ENCODE measurements at places on chromosomes 11 and 22.

DNA sequence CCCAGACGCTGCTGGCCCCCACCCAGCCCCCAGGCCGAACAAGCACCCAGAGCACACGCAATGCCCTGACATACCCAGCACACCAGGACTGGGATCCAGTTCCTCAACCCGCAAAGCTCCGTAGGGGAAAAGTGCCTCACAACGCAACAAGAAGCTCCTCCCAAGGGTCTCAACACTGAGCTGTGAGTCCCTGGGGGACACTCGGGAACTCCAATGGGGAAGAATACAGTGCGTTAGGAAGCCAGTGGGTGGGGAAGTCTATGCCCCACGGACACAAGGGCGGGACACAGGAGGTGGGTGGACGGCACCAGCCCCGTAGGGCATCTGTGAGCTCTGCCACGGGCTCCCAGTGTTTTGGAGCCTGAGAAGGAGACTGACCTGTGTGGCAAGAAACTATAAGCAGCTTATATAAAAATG is 1.6 kb downstream of the DEAF1 start:
- DNase-seq = peak; percentile 55

DNA sequence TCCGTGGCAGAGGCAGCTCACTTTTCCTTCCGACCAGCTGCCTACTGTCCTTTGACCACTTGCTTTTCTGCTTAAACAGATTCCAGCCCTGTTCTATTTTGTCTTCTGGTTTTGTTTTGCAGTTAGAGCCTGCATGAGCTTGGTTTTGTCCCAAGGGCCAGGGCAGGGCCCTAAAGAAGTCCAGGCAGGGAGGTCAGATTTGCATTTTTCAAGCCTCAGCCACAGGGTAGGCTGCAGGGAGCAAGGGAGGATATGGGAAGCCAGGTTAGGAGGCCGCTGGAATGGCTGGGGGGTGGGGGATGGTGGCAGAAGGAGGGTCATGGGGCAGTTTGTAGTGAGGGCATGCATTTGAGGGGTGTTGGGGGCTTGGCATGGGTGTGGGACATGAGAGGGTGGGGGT is 23.1 kb downstream of the FADD start:
- DNase-seq = no peak

GRCh38 chr22:20238901-20239675 is 29.0 kb downstream of the RTN4R start:
- peak; percentile 58 for DNase-seq

- no peak for DNase-seq
These were observed 1164.1 kb upstream of the CNTN5 start for GRCh38 chr11:97856666-97857065.

GRCh38 chr22:19046719-19047609 is 75.2 kb downstream of the DGCR2 start:
- DNase-seq = no peak

GRCh38 chr11:43393765-43394355 is 35.1 kb downstream of the TTC17 start:
- DNase-seq = no peak

DNA sequence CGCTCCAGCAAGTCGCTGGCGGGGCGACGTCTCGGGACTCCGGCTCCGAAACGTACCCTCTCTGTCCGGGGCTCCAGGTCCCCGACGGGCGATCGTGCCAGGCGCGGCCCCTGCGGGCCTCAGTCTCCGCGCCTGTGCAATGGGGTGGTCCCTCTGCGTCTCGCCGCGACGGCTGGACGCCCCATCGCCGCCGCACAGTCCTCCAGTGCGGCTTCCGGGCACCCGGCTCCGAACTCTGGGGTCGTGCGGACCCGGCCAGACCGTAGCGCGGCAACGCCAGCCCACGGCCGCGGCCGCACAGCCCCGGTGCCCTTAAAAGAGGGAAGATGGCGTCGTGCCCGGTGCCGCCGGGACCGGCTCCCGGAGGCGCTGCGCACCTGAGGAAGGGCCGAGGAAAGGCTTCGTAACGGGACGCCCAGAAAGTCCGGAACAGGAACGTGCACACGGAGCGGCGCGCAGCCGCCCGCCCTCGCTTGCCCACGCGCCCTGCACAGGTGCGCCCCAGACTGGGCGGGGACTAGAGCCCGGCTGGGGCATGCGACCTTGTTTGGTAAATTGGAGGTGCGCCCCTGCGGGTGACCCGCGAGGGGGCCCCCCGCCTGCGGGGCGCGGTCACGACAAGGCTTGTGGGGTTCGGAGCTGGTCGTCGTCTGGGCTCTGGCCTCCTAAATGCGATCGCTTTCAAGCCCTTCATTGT is 525 bp downstream of the BIK start:
- peak; percentile 67 for DNase-seq

DNA sequence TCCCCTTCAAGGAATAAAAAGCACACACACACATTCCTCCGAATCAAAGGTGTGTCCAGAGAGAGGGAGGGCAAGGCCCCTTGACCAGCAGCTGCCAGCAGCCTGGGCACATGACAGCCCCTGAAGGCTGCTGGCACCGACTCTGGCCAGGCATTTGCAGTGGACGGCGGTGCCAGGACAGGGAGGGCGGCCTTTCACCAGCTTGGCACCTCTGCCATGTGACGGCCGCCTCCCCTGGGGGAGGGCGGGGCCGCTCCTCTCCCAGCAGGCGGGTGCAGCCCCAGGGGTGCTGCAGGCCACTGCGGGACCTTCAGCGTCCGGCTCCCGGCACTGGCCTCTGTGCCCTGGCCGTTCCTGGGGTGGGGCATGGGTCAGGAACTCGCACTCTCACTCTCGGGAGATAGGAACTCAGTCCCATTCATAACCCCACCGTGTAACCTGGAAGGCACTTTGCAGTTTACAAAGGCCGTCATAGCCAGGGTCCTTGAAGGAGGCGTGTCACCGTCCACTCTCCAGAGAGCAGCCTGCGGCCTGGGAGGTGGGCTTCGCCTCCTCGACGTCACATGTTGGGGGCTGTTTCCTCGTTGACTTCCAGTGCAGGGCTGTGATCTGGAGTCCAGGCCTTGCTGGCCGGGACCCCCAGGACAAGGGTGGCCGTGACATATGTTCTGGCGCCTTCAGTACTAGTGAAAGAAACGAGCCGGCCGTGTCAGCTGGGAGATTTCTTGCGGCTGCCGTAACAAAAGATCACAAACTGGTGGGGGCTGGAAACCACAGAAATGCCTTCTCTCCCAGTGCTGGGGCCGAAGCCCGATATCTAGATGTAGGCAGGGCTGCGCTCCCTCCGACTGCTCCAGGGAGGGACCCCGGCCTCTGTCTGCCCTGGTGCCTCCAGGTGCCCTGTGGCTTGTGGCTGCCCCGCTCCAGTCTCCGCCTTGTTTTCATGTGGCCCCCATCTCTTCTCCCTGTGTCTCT is 39.9 kb upstream of the SMIM38 start:
- DNase-seq = no peak

GRCh38 chr11:70912226-70912840 is 340.0 kb downstream of the SHANK2 start:
- no peak for DNase-seq

GRCh38 chr11:68845351-68846002 is 3.8 kb upstream of the CPT1A start:
- DNase-seq = no peak

GRCh38 chr11:26143566-26144290 is 188.2 kb upstream of the ANO3 start:
- no peak for DNase-seq

DNA sequence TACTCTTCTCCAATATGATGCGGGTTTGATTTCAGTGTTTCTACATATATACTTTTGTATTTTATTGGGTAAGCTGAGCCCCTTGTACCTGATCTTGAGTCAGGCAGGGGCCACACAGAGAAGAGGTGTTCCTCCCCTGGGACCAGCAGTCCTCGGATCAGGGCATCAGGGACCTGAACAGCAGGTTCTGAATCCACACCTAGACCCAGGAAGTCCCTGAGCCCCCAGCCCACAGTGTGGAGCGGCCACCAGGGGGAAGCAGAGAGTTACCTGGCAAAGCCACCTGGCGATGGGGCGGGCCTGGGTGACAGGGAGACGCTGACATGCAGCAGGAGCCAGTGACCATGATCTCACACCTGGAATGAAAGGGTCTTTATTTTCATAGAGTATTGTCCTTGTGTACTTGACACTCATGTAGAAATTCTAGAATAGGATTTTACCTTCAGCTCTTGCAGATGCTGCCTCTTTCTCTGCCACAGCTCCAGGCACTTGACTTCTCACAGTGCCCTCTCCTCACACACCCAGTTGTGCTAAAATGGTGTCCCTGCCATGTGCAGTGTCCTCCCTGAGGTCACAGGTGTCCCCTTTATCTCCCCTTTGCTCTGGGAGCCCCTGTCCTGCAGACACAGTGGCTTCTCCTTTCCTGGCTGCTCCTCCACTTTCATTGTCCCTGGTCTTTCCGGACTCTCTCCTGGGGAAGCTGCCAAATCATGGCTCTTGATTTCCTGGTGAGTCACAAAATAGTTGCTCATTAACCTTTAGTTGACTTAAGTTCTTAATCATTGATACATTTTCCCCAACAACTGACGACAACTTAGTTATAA is 48.5 kb downstream of the GGTLC2 start:
- peak; percentile 86 for DNase-seq

DNA sequence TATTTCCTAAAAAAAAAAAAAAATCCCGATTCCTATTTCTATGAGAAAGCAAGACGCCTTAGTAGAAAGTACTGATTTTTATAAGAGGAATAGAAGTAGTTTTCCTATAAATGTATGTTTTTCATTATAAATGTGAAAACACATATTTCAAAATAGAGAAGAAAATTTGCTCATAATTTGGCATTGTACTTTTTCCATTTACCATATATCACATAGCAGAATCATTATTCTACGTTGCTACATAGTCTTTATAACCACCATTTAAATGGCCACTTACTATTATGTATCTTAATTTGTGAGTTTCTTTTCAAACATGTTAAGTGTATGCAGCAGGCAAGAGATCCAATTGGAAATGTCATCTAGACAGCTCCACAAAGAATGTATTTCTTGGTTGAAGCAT is 99.0 kb downstream of the CCDC34 start:
- DNase-seq = no peak

GRCh38 chr11:132142554-132142953 is 772.1 kb downstream of the NTM start:
- DNase-seq = no peak

DNA sequence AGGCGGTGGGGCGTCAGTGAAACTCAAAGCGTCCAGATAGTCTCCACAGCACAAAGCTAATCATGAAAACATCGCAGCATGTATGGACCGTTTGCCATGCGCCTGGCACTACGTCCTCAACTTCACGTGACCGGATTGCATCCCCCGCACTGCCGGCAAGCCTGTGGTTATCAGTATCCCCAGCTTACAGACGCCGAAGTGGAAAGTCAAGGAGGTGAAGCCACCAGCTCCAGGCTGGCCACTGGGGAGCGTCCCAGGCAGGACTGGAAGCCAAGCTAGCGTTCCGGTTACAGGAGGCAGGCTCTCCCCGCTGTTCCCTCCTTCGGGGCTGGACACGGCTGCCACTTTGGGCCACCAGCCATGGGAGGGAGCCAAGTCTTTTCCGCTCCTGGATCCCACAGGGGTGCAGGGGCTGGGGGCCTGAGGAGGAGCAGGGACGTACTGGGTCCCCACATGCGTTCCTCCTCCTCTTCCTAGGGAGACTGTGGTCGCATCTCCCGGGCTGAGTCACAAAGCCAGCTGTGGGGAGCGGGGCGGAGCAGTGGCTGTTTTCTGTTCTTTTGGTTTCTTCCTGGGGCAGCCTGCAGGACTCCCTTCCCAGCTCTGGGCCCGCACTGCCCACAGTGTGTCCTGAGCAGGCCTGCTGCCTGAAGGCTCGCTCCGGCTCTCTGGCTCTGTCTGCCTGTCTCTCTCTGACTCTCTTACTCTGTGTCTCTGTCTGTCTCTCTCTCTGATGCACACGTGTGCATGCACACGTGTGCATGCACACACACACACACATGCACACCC is 4.3 kb upstream of the OSBPL5 start:
- peak; percentile 65 for DNase-seq

DNA sequence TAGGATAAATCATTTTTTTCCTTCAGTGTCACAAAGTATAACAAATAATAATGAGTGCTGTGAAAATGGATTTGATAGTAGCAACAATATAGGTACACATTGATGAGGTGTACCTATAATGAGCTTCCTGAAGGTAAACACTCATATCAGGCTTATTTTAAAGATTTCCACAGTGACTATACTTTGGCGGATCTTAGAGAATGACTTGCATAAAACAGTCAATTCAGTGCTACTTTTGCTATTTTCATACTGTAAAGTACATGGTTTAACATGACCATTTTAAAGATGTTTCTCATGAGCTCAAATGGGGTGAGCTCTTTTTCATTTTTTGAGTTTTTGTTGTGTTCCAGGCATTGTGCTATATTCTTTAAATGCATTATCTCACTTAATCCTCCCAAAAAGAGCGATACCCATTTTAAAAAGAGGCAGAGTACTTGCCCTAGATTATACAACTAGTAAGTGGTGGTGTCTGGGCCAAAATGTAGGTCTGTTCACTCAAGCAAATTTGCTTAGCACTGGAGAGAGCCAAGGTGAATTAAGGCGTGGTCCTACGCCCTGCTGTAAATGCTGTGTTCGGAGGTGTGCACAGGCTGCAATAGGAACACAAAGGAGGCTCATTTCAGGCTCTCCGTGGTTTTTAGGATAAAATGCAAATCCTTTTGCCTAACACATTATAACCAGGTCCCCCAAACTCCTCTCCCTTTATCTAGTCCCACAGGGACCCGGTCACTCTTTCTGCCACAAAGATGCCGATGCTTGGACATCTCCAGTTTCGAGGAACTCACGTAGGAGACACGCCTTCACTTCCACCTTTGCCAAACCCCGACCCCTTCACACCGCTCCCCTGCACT is 617 bp upstream of the ALKBH3 start:
- no peak for DNase-seq

GRCh38 chr11:111259896-111260295 is 14.4 kb downstream of the POU2AF2 start:
- DNase-seq = no peak

GRCh38 chr22:42310291-42311015 is 40.0 kb upstream of the TCF20 start:
- DNase-seq = no peak

- no peak for DNase-seq
These were observed 42.0 kb downstream of the MS4A2 start for GRCh38 chr11:60130496-60130895.

DNA sequence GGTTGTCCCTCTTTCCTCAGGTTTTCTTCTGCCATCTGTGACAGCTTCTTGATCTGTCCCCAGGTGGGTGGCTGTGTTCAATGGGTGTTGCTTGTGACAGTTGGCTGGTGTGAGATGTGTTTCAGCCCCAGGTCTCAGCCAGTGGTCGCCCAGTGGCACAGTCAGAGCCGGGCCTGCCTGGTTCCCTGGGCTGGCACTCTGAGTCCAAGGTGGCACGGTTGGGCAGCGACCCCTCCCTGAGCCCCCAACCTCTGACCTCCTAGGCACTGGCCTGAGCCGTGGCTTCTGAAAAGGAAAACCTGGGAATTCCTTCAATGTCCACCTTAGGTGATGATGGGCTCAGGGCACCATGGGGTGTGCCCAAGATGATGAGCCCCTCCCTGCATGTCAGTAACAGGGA is 14.0 kb upstream of the PRODH start:
- DNase-seq = no peak

DNA sequence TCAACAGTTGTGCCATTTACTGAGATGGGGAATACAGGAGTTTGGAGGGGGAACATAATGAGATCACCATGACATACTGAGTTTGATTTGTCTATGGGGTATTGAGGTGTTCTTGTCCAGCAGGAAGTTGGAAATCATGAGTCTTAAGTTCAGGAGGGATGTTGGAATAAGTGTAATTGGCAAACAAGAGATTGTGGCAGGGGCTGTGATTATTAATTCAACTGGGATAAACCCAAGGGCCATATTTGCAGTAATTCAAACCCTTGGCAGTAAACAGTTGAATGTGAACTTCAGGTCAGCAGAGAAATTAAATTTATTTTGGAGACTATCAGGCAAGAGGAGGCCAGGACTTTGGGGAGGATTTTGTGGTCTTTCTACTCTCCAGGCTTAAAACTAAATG is 33.4 kb downstream of the ADM start:
- no peak for DNase-seq

- no peak for DNase-seq
These were observed 724.2 kb downstream of the NTM start for GRCh38 chr11:132094598-132094997.
